ENCODE measurements at places on chromosomes 7 and 10.
A peak's percentile ranks its signal among the peaks of the same experiment; 100 is the strongest.

DNA sequence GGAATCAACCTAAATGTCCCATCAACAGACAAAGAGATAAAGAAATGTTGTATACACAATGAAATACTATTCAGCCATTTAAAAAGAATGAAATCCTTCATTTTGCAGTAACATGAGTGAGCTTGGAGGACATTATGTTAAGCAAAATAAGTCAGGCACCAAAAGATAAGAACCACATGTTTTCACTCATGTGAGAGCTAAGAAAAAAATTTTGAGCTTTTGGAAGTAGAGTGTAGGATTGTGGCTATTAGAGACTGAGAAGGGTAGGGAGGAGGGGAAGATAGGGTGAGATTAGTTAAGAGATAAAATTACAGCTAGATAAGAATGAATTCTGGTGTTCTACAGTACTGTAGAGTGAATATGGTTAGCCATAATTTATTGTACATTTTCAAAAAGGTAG is 8.3 kb upstream of the YAE1 start:
- DNase-seq: no peak

DNA sequence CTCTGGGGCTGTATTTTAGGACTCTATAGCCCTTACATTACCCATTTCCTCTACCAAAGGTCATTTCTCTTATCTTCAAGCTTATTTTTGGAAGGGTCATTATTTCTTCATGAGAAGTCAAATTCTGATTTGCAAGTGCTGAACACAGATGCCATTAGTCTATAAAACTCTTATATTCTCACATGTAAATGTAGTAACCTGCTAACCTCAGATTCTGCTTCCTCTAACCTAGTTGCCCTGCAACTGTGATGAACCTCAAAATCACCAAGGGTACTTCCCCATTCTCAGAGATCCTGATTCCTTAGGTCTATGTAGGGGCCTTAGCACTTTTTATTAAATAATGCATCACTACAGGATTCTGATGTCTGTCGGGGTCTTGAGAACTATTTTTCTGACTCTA is 6.3 kb downstream of the FAS start:
- DNase-seq: peak; percentile 58

GRCh38 chr7:90821961-90822620 is 226.0 kb downstream of the CDK14 start:
- DNase-seq: no peak

GRCh38 chr7:1043552-1044188 is 676 bp upstream of the GPR146 start:
- DNase-seq: no peak

DNA sequence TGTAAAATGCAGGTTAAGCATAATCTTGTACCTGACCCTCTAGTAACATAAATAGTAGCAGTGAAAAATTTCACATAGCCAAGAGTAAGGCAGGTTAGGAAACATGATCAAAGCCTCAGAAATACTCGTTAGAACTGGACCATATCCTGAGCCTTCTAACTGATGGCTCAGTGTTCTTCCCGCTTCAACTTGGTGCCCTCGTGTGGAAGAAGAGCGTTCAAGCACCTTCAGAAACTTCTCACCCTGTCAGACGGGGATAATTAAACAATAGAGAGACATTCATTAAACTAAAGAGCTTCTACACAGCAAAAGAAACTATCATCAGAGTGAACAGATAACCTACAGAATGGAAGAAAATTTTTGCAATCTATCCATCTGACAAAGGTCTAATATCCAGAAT is 124.5 kb downstream of the MYOF start:
- peak; percentile 30 for DNase-seq

DNA sequence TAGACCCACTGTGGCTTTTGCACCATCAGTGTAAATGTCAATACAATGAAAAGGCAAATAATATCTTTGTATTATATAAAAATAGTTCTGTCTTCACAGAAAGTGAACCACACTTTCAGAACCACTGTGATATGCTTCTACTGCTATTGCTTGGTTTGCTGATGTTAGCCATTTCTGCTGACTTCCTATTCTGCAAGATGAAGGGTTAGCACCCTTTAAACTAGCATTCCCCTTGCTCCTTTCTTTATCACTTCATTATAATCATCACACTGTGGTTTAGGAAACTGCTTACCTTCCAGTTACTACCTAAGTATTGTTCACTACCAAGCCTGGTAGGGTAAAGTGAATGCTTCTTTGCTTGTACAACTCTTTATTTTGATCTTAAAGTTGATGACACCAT is 29.2 kb downstream of the MYPN start:
- no peak for DNase-seq

DNA sequence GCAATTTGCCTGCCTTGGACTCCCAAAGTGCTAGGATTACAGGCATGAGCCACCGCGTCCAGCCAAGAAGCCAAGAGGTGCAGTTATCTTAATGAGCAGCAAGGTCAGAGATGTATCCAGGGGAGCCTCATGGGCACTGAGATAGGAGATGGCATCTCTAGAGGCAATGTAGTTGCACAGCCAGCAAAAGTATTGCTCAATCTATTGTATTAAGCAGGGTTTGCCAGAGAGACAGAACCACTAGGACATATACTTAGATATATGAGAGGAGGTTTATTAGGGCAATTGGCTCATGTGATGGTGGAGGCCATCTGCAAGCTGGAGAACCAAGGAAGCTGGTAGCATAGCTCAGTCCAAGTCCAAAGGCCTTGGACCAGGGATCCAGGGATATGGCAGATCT is 16.3 kb upstream of the VPS26A start:
- DNase-seq: no peak

DNA sequence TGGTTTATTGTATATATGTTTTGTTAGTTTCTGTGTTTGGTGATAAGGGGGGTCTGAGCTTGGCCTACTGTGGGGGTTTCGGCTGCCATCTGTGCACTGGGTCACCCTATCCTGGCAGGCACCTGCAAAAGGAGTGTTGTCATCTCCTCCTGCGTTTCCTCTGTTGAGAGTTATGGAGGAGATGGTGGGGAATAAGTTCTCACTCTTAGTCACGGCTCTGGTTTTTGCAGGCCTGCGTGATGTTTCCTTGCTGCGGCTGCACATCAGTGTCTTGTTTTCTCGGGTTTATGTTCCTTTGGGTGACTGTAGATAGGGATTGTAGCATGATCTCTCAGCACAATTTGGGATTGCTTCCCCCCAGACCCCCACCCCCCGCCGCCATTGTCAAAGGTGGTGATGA is 36.8 kb downstream of the CCM2 start:
- no peak for DNase-seq

DNA sequence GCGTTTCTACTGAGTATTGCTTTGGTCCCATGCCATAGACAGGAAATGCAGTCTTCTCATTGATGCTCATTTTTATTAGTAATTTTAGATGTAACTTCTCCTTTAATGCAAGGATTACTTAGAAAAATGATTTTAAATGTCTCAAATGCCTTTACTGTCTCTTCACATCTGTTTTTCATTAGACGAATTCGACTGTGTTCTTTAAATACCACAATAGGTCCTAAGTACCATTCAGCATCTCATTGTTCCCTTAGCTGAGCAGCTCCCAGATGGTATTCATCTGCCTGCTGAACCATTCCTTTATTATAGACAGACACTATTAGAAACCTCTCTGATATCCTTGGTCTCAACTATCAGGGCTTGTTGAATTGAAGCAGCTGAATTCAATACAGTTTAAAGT is 113.6 kb downstream of the LSMEM1 start:
- no peak for DNase-seq

DNA sequence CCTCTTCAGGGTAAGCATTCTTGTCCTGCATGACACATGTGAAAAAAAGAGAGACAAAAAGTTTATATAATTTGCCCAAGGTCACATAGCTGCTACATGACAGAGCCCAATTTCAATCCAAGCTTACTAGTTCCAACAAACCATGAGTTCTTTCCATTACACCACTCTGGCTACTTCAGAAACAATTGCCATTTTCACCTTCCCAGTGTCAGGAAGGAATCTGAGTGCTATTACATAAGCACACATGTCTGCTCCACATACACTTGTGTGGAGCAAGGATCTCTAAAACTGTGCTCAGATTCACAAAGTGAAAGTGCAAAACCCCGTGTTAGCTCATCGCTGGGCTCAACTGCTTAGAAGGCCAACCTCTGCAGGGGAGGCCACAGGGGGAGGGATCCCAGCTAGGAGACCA is 356.2 kb upstream of the NFE2L3 start:
- DNase-seq: no peak

DNA sequence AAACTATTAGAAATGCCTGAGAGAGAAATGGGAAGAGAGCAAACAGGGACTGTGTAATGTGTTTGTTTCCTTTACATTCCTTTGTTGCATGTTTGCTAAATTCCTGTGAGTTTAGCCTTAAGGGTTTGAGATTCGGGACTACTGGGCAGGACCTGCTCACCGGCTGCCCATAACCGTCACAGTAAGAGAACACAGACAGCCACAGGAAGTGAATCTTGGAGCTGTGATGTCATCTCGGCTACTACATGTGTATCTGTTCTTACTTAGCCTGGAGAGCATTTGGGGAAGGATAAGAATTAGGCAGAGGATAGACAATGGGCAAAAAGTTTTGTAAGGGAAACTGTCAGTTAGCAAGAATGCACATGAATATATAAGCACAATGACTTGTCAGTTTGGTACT is 485.1 kb upstream of the KLF6 start:
- DNase-seq: no peak

DNA sequence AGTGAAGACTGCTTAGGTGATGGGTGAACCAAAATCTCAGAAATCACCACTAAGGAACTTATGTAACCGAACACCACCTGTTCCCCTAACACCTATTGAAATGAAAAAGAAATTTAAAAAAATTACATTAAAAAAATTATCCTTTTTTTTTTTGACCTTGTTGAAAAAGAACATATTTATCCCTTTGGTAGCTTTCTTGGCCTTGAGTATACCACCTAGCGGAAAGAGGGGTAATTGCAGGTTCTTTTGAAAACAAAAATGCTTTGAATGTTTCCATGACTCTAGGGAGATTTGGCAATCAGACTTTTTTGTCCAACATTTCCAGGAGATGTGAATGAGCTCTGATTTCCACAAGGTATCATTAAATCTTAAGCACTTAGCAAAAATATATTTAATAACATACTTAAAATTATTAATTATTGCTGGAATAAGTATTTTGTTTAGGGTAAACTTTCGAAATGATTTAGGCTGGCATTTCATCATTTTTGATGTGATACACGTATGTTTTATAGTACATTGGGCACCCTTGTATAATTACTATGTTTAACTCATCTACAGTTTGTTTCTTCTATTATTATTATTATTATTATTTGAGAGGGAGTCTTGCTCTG is 47.0 kb upstream of the ELMO1 start:
- DNase-seq: peak; percentile 45

DNA sequence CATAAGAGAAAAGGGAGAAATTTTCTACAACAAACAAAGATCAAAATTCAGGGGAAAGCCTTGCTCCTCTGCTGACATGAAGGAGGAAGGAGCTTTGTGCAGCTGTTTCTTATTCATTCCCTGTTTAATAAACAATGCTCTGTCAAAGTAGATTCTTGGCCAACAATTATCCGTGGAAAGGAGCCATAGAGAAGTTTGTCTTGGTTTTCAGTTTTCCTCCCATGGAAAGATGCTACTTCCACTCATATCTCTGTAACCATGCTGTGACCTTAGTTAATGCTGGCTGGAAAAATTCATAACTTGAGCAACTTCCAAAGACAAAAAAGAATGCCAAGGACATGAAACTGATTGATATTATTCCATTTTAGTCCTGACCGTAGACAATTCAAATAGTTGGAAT is 8.1 kb downstream of the DDC start:
- DNase-seq: no peak

GRCh38 chr10:43408710-43409384 is at the start of gene HNRNPF:
Gene HNRNPF (minus strand): TSS chr10:43409186. CDS start chr10:43387884, 21,302 bp downstream.
- DNase-seq: peak; percentile 97

- no peak for DNase-seq
These were observed 9.8 kb upstream of the FXYD4 start for GRCh38 chr10:43361547-43362190.

GRCh38 chr7:664402-664775 is 62.1 kb upstream of the DNAAF5 start:
- no peak for DNase-seq

DNA sequence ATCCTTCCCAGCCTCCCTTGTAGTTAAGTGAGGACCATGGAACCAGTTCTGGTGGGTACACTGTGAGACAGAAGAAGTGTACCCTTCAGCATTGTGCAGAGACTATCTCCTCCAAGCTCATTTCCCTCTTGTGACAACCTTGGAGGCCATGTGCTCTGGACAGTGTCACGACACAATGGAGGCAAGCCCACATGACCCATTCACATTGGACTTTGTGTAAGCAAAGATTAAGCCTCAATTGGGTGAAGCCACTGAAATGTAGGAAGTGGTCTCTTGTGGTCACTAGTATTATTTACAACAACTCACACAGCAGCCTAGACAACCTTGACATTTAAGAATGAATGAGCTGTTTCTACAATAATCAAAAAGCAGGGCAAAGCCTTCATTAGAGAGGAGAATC is 124.2 kb downstream of the INHBA start:
- no peak for DNase-seq

DNA sequence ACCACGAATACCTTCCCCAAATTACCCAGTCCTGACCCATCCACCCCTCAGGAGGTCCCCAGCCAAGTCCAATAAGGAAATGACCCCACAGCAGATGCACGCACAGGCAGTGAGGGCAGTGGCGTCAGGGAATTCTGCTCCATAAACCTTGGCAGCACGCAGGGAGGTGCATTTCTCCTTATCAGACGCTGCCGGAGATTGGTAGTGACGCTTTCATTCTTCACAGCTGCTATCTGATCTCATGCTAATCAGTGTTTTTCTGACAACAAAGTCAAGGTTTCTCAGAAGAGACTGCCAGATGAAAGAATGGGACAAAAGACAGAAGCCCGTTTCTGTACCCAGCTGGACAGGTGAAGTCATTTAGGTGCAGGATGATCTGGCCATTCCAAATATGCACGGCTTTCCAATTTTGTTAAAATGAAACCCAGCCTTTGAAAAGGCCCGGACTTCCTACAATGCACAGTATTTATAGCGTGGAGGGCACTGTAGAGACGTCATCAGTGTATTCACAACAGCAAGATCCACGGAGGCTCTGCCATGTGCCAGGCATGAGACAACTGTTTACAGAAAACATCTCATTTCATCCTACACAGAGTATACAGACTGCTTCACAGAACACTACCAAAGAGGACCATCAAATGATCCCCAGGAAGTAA is 35.3 kb downstream of the DIP2C start:
- DNase-seq: no peak

DNA sequence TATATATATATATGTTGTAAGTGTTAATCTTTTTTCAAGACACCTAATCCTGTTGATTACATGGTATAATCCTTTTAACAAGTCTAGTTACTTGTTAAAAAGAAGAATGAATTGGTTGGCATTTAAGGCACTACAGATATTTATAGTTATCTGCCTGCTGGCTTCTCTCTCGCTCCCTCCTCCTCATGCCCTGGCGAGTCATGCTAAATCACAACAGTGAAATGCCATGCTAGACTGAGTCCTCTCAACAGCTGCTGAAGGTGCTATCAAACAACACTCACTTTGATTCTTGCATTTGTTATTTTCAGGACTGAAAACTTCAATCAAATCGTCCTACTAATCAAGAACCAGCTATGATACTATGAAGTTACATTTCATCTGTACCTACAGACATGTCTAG is 15.4 kb downstream of the NRAP start:
- no peak for DNase-seq

Data from CD4-positive, alpha-beta T cell treated with Interleukin-12 subunit alpha and Interleukin-12 subunit beta, for 1 hour (primary cell).